ENCODE measurements at places on chromosomes 1 and 21.

- no peaks in the 10 kb centered on the region for H3K36me3 ChIP-seq
- peaks cover 5% of the 10 kb centered on the region for H3K4me1 ChIP-seq
- no peaks in the 10 kb centered on the region for H3K27me3 ChIP-seq
- no peak overlapping the region for H3K27ac ChIP-seq
Measured at GRCh38 chr1:209425959-209426358, 157.6 kb upstream of the CAMK1G start.

DNA sequence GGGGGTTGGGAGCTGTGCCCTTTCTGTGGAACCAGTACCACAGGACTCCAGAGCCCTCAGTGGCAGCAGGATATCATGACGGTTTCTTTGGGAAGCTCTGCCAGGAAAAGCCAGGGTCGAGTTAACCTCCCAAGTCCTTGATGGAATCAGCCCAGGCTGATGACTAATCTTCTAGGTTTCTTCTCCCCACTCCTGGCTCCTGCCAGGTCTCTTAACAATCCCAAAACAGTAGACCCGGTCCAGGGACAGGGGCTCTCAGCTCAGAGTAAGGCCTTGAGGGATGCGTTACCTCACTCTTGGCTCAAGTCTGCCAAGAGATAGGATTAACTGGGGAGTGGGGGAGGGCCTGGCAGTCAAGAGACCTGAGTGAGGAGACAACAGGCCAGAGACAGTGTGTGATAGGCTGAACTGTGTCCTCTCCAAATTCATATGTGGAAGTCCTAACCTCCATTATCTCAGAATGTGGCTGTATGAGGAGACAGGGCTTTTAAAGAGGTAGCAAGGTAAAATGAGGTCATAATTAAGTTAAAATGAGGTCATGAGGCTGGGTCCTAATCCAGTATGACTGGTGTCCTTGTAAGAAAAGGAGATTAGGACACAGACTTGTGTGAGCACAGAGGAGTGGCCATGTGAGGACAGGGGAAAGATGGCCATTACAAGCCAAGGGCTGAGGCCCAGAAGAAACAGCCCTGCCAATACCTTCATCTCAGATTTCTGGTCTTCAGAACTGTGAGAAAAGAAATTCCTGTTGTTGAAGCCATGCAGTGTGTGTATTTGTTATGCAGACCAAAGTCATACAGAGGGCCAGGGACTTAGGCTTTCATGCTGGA is 95.0 kb downstream of the BEND5 start:
- H3K4me1 ChIP-seq = no peaks in the 10 kb centered on the region
- no peak for DNase-seq
- no peak overlapping the region for H3K27ac ChIP-seq
- no peak overlapping the region for H3K4me3 ChIP-seq
- H3K36me3 ChIP-seq = no peaks in the 10 kb centered on the region
- H3K27me3 ChIP-seq = no peaks in the 10 kb centered on the region

- no peaks in the 10 kb centered on the region for H3K4me1 ChIP-seq
- no peak for DNase-seq
- no peaks in the 10 kb centered on the region for H3K27me3 ChIP-seq
Measured at GRCh38 chr1:106972074-106972473, 84.4 kb upstream of the PRMT6 start.

- no peaks in the 10 kb centered on the region for H3K27me3 ChIP-seq
- DNase-seq = no peak
- no peak overlapping the region for H3K4me3 ChIP-seq
- peaks cover 1% of the 10 kb centered on the region for H3K4me1 ChIP-seq
Measured at GRCh38 chr1:45478121-45478814, 12.7 kb downstream of the TESK2 start.

DNA sequence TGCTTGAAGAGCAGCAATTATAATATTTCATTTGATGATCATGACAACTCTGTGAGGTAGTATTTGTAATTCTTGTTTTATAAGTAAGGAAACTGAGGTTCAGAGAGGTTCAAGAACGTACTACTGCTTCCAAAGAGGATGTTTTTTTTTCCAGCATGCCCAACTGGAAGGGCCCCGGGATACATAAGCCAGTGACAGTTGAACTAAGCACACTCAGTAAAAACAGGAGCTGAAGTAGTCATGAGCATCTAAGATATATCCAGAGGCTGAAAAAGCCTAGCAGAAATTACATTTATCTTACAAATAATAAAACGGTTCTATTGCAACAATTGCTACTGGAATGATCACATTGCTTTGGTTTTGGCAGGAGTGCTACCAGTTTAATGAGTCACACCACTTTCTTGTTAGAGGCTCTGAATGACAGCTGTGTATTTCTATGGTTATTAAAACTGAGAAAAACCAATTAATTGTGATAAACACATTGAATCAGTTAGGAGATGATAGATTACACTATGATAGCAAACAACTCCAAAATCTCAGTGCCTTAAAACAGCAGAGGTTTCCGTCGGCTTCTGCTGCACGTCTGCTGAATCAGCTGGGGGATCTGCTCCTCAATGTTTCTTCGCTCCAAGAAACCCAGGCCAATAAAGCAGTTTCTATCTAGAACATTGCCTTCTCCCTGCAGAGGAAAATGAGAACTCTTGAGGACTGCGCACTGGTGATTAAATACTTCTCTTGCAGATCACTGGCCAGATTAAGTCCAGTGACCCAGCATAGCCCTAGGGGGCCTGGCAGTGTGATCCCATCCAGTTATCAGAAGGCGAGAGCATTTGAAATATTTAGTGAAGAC is 522.7 kb downstream of the PLPP3 start:
- H3K4me1 ChIP-seq = no peaks in the 10 kb centered on the region
- no peak overlapping the region for H3K27ac ChIP-seq
- H3K4me3 ChIP-seq = no peak overlapping the region
- no peaks in the 10 kb centered on the region for H3K27me3 ChIP-seq
- no peak for DNase-seq

DNA sequence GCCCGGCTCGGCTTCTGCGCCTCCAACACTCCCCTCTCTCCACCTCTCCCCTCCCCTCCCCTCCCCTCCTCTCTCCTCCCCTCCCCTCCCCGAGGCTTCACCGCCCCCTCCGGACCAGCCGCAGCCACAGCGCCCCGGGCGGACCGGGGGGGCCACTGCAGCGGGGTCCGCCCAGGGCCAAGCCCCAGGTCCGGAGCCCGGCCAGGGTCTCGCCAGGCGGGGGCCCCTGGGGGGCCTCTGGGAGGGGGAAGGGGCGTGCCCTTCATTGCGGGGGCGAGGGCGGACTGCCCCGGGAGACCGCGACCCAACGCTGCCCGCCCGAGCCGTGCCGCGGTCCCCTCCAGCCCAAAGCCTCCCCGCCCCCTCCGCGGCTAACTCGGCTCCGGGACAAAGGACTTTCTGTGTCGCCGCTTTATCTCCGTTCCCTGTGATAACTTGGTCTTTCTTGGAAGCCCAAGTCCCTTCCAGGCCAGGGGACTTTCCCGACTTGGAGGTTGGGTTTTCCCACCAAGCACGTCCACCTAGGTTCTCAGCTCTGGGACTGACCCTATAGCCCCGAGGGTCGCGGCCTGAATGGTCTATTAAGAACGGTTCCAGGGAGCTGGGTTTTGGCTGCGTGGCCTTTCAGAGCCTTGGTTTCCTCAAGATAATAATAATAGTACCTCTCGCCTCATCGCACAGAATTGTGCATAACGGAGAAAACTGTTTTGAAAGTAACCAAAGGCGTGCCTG is at the start of gene UBQLN4:
Gene UBQLN4, minus strand, starts transcription at position 31 of the 732 bp plus-strand sequence. CDS start 97 bp downstream, outside the sequence.
- peak within 1 kb of the TSS; percentile 99 for H3K4me3 ChIP-seq
- peak; percentile 78 for DNase-seq
- H3K27me3 ChIP-seq = no peaks in the 10 kb centered on the region
- peaks cover 38% of the 10 kb centered on the region for H3K4me1 ChIP-seq

GRCh38 chr1:61082311-61083012 is at the start of gene NFIA:
NFIA (plus strand) TSS chr1:61082561.
- no peak within 1 kb of the TSS for H3K27ac ChIP-seq
- no peaks in the 10 kb centered on the region for H3K27me3 ChIP-seq
- H3K4me3 ChIP-seq = peak within 1 kb of the TSS; percentile 70
- peaks cover 49% of the 10 kb centered on the region for H3K4me1 ChIP-seq

Data from CD14-positive monocyte (primary cell).